DMS79 treated with DMSO at 0.1 percent for 48 hours (cell line): ENCODE measurements at places on chromosomes 11 and 22.

DNA sequence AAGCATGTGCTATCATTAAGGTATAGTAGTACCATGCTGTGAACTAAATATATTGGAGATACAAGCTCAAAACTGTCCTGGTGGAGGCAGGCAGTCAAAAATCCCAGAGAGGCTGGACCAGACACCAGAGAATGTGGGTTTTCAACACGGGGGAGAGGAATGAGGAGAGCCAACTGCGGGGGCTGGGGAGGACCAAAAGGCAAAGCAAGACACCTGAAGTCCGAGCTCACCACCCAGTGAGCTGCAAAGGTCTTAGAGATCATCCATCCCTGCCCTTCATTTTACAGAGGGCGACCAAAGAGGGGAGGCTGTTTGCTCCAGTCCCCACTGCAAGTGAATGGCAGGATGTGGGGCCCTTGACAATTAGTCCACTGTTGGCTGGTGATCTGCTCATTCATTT is 10.0 kb downstream of the RIBC2 start:
- no peak for DNase-seq

DNA sequence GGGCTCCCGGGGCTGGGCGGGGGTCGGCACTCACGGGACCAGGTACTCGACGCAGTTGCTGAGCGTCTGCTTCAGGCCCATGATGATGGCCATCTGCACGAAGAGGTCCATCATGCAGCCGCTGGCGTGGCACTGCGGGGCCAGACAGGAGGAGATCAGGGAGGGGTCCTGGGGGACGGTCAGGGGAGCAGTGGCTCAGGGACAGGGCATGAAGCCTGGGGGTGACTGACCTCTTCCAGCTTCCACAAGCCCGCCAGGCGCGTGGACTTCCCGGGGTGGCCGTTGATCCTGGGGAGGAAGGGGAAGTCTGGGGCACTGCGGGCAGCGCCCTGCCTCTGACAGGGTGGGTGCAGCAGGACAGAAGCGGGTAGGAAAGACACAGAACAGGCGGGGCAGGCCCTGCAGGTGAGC is 6.1 kb upstream of the SIGIRR start:
- no peak for DNase-seq

GRCh38 chr11:129417458-129417857 is 41.8 kb downstream of the BARX2 start:
- no peak for DNase-seq

GRCh38 chr11:50186146-50186545 is 153.5 kb downstream of the OR4C45 start:
- no peak for DNase-seq

DNA sequence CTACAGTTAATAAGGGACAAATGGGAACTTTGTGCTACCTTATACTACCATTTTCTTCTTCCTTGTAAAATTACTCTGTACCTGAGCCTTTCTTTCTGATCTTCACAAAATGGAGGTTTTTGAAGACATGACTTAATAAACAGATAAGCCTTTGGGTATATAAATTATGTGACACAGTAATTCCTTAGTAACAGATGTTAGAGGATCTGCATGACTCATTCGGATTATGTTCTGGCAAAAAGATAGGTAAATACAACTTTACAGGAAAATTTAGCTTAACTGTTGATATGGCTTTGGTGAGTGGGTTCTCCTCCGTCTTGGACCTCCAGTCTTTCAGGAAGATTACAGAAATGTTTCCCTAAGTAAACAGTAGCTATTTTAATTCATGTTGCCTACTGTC is 61.8 kb downstream of the BID start:
- no peak for DNase-seq
